IMR-90 (cell line): ENCODE measurements at places on chromosomes 4 and X. TPM values are rescaled to one million over a fixed set of nuclear protein-coding genes. Genes with fewer than 3 reads are reported as not detected.

The CT83 gene
- not detected in 2 replicates for total RNA-seq

The ZCCHC18 gene
- 0.36 and 0.83 TPM in 2 replicates for total RNA-seq

The MID1IP1 gene
- 14.5 and 20.8 TPM in 2 replicates for total RNA-seq

The HAUS7 gene
- 10.8 TPM in 2 replicates for total RNA-seq

The NHS gene
- 0.83 and 0.90 TPM in 2 replicates for total RNA-seq

The BEND4 gene
- not detected in 2 replicates for total RNA-seq

The RHOXF2 gene
- not detected in 2 replicates for total RNA-seq

The SSX2B gene
- total RNA-seq: not detected in 2 replicates

The CFAP99 gene
- not detected in 2 replicates for total RNA-seq

The HEPH gene
- 16.4 and 23.5 TPM in 2 replicates for total RNA-seq

DNA sequence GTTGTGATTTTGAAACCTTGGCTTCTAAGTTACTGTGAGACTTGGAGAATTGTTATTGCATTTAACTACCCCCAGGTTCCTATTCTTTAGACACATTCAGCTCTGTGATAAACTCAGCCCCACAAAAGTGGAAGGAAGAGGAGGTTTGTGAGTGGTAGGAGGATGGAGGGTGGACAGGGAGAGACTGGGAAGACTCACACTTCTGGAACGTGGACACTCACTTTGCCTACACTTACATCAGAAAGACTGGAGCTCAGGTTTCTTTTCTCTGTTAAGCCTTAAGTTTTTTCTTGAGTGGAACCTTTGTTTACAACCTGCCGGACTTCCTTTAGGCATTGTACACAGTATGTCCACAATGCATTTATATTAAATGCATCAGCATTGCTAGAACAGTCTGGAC is 99.0 kb downstream of the AREG start:
- no peak overlapping the region for H3K4me3 ChIP-seq
- DNase-seq: peak; percentile 88
- H3K36me3 ChIP-seq: no peaks in the 10 kb centered on the region
- H3K27ac ChIP-seq: no peak overlapping the region; the same call in 1 of the 2 replicates
- peaks cover 14% of the 10 kb centered on the region for H3K4me1 ChIP-seq

- no peak overlapping the region for H3K4me3 ChIP-seq
- DNase-seq: no peak
- no peaks in the 10 kb centered on the region for H3K36me3 ChIP-seq
- H3K27ac ChIP-seq: no peak overlapping the region
- H3K27me3 ChIP-seq: no peaks in the 10 kb centered on the region; the same call in 1 of the 2 replicates
Observed at GRCh38 chr4:73421708-73422457, 14.1 kb upstream of the AFP start.

DNA sequence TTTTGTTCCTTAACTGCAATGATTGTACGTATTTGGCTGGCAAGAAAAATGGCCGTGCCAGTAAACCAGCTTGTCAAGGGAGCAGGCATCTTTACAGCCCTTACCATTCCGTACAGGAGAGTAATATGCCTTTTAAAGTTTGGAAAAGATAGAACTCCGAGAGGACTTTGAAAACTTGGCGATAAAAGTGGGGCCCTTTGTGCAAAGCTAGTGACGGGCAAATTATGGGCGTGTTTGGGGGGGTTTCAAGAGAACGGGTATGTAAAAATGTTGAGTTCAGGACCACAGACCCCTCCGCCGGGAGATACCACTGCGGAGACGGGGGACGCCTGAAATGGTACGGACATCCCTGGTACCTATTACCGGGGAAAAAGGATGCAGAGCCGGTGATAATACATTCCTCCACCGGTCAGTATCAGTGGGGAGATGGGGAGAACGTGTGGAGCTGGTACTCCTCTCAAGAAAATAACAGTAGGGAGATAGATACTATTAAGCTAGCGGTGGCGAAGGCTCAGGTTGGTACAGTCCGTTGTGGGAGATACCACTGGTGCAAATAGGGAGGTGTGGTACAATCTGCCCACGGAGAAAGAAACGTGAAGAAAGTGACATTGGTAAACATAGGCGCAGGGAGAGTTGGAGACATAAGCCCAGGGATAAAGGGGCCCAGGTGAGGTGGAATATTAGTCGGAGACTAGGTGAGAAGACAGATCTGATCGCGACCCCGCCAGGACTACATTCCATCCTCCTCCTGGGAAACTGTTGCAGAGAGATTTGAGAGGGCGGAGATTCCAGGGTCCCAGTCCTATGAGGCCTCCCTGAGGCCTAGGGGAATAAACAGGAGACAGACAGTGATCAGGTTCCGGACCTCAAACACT is 14.5 kb downstream of the SPACA5 start:
- no peaks in the 10 kb centered on the region for H3K27me3 ChIP-seq
- DNase-seq: peak; percentile 81
- H3K36me3 ChIP-seq: no peaks in the 10 kb centered on the region
- peak overlapping the region; percentile 87 for H3K4me3 ChIP-seq
- H3K4me1 ChIP-seq: no peaks in the 10 kb centered on the region

- H3K27ac ChIP-seq: no peak overlapping the region
- no peaks in the 10 kb centered on the region for H3K36me3 ChIP-seq
Observed at GRCh38 chrX:1295550-1295949, 26.9 kb downstream of the CSF2RA start.

DNA sequence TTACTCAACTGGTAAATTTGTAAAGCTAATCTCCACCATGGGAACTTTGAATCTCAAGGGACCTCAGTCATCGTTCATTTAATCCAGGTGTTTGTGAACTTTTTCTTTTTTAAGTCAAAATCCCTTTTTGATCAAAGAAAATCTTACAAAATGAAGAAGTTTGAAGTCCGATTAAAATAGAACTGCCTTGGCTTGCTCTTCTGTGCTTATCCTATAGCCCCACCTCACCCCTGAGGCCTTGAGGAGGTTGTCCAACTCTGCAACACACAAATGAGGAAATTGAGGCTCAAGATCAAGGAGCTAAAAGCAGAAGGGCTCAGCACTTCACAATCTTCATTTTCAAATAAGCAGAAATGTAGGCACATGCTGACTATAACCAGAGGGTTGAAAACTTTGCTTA is 240.3 kb upstream of the SFRP2 start:
- H3K27ac ChIP-seq: no peak overlapping the region
- no peaks in the 10 kb centered on the region for H3K27me3 ChIP-seq
- no peaks in the 10 kb centered on the region for H3K36me3 ChIP-seq
- no peaks in the 10 kb centered on the region for H3K4me1 ChIP-seq
- no peak for DNase-seq
- no peak overlapping the region for H3K4me3 ChIP-seq

DNA sequence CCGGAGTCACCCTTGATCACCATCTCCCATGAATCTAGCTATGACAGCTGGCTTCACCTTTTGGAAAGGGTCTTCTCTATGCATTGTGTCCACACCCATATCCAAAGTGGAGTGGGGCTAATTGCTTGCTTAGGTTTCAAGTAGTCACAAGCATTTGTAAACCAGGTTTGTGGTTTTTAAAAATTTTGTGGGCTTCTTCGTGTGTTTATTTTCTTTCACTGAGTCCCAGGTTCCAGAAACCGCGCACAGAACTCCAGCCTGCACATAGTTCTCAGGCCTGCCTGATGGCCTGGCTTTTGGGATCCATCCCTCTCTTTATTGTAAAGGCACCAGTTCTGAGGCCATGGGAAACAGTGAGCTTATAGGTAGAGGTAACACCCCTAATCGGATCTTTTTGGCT is 70.2 kb upstream of the TLR3 start:
- H3K27me3 ChIP-seq: peaks cover 12% of the 10 kb centered on the region; the same call in 1 of the 2 replicates
- no peak overlapping the region for H3K4me3 ChIP-seq
- H3K36me3 ChIP-seq: no peaks in the 10 kb centered on the region
- DNase-seq: no peak
- no peak overlapping the region for H3K27ac ChIP-seq

- H3K36me3 ChIP-seq: no peaks in the 10 kb centered on the region
- no peaks in the 10 kb centered on the region for H3K27me3 ChIP-seq
- no peaks in the 10 kb centered on the region for H3K4me1 ChIP-seq
- no peak for DNase-seq
- H3K4me3 ChIP-seq: no peak overlapping the region
- no peak overlapping the region for H3K27ac ChIP-seq
Observed at GRCh38 chr4:164461901-164462300, 292.0 kb upstream of the SMIM31 start.

DNA sequence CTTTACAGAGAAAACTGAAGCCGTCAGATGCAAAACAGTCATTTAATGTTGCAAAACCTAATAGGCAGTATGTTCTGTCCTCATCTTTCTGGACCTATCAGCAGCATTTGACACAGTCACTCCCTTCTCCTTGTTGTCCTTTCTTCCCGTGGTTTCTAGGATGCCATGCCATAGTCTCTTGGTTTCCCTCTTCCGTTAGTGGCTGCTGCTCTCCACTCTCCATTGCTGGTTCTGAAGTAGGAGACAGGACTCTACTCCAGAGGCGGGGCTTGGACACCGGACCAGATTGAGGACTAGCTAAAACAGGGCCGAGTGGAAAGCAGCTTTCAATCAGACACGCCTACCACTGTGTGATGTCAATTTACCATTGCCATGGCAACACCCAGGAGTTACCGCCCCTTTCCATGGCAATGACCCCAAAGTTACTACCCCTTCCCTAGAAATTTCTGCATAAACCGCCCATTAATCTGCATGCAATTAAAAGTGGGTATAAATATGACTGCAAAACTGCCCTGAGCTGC is 88.8 kb upstream of the CCDC160 start:
- peak overlapping the region; percentile 30; the same call in 1 of the 2 replicates for H3K4me3 ChIP-seq
- no peaks in the 10 kb centered on the region for H3K4me1 ChIP-seq
- no peak for DNase-seq
- no peaks in the 10 kb centered on the region; the same call in none of the 2 replicates for H3K27me3 ChIP-seq
- H3K27ac ChIP-seq: no peak overlapping the region

GRCh38 chr4:147198411-147199051 is 252.9 kb upstream of the TTC29 start:
- peaks cover 13% of the 10 kb centered on the region for H3K4me1 ChIP-seq
- H3K27me3 ChIP-seq: no peaks in the 10 kb centered on the region
- no peak overlapping the region for H3K4me3 ChIP-seq
- no peaks in the 10 kb centered on the region for H3K36me3 ChIP-seq

GRCh38 chrX:41541386-41541785 is 94.2 kb downstream of the NYX start:
- H3K36me3 ChIP-seq: peaks cover 1% of the 10 kb centered on the region; the same call in 1 of the 2 replicates
- H3K4me1 ChIP-seq: peaks cover 6% of the 10 kb centered on the region
- H3K27ac ChIP-seq: peak overlapping the region; percentile 76; the same call in 1 of the 2 replicates
- H3K27me3 ChIP-seq: no peaks in the 10 kb centered on the region; the same call in 1 of the 2 replicates
- peak; percentile 44 for DNase-seq
- no peak overlapping the region for H3K4me3 ChIP-seq

DNA sequence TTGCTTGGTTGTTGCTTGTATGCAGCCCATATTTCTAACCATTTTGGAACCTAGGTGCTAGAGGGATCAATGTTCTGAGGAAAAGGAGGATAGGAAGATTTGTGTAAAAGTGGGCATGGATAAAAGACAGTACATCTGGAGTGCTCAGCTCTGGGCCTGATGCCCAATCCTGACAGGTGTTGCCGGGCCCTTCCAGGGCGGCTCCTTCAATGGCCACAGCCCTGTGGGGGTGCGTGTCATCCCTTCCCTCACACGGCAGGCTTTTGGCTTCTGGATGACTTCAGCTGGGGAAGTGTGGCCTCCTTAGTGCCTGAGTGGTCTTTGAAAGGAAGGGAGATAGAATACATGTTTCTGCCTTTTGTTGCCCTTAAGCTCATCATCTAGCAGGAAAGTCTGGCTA is 47.2 kb downstream of the NELFA start:
- no peak overlapping the region for H3K4me3 ChIP-seq
- DNase-seq: no peak
- no peak overlapping the region for H3K27ac ChIP-seq

- no peak for DNase-seq
- peaks cover 19% of the 10 kb centered on the region for H3K4me1 ChIP-seq
- H3K4me3 ChIP-seq: no peak overlapping the region
- H3K36me3 ChIP-seq: peaks cover 4% of the 10 kb centered on the region; the same call in 1 of the 2 replicates
Observed at GRCh38 chr4:98648602-98649001, 9.8 kb downstream of the TSPAN5 start.

GRCh38 chrX:50117476-50117875 is 83.3 kb downstream of the AKAP4 start:
- no peak for DNase-seq
- H3K4me1 ChIP-seq: no peaks in the 10 kb centered on the region
- no peak overlapping the region for H3K4me3 ChIP-seq
- no peaks in the 10 kb centered on the region for H3K36me3 ChIP-seq

DNA sequence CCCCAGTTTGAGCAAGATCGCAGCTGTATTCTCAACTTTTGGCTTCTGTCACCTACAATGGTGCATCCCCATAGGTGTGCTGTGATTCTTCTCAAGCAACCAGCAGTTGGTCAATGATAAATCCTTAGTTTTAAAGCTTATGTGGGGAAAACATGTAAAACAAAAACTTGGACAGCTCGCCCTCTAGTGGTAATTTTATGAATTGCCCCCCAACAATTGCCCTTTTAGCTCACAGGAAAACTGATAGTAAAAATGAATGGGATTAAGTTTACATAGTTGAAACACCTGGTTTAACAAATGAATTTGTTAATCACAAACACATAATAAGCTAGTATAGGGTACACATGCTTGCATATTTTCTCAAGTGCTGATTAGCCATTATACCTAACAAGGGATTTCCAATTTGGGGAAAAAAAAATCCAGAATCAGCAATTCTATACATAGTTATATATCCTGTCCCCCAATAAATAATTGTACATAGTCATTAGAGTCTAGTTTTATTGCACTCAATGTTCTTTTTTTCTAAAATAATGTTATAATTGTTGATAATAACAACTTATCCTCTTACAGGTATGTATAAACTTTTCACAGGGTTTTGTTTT is 30.1 kb downstream of the TEX13A start:
- DNase-seq: peak; percentile 6
- H3K27me3 ChIP-seq: peaks cover 3% of the 10 kb centered on the region
- no peak overlapping the region for H3K4me3 ChIP-seq
- no peaks in the 10 kb centered on the region for H3K4me1 ChIP-seq
- H3K27ac ChIP-seq: no peak overlapping the region

- H3K4me3 ChIP-seq: no peak overlapping the region
- peak; percentile 5 for DNase-seq
- no peak overlapping the region for H3K27ac ChIP-seq
- no peaks in the 10 kb centered on the region for H3K27me3 ChIP-seq
Observed at GRCh38 chr4:37383579-37384229, 139.2 kb downstream of the NWD2 start.

GRCh38 chr4:73901031-73901430 is 31.8 kb downstream of the CXCL1 start:
- DNase-seq: peak; percentile 37
- no peak overlapping the region for H3K4me3 ChIP-seq
- peaks cover 4% of the 10 kb centered on the region; the same call in 1 of the 2 replicates for H3K27me3 ChIP-seq
- H3K36me3 ChIP-seq: no peaks in the 10 kb centered on the region
- H3K4me1 ChIP-seq: no peaks in the 10 kb centered on the region

- peaks cover 2% of the 10 kb centered on the region; the same call in 1 of the 2 replicates for H3K27me3 ChIP-seq
- H3K4me1 ChIP-seq: peaks cover 3% of the 10 kb centered on the region
- peak overlapping the region; percentile 88 for H3K4me3 ChIP-seq
- H3K27ac ChIP-seq: peak overlapping the region; percentile 99
- peak; percentile 27 for DNase-seq
Observed at GRCh38 chrX:103376979-103377324, 614 bp downstream of the BEX3 start.
